T-helper 22 cell (primary cell): ENCODE measurements at places on chromosomes 11 and 22.

DNA sequence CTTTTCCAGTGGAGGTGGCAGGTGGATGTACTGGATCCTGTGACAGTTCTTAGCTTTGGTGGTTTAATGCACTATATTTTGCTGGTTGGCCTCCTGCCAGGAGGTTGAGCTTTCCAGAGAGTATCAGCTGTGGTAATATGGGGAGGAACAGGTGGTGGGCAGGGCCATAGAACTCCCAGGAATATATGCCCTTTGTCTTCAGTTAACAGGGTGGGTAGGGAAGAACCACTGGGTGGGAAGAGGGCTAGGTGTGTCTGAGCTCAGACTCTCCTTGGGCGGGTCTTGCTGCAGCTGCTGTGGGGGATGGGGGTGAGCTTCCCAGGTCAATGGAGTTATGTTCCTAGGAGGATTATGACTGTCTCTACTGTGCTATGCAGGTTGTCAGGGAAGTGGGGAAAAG, 203.8 kb downstream of the DLG2 start:
- DNase-seq: no peak

DNA sequence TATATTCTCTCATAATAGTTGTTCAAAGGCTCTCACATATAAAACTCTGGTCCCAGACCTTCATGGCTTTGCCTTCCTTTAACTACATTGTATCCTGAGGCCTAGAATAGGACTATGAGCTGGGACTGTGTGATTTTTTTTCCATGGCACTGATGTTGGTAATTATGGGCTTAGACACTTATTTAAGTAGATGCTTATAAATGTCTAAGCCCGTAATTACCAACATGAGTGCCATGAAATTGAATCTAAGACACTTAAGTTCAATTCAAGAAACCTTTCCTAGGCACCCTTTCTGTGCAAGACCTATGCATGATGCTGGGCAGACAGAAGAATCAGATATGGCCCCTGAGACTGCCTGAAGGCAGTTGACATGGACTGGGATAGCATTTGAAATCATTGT, 63.0 kb downstream of the P4HA3 start:
- DNase-seq: no peak

GRCh38 chr11:25775603-25776002, 556.3 kb upstream of the ANO3 start:
- DNase-seq: no peak

- DNase-seq: no peak
Measured at GRCh38 chr22:27228771-27229170, 571.4 kb downstream of the MIAT start.

- DNase-seq: no peak
Measured at GRCh38 chr11:94400050-94400449, 1.2 kb downstream of the GPR83 start.
